ENCODE measurements at places on chromosomes 2 and 18.

DNA sequence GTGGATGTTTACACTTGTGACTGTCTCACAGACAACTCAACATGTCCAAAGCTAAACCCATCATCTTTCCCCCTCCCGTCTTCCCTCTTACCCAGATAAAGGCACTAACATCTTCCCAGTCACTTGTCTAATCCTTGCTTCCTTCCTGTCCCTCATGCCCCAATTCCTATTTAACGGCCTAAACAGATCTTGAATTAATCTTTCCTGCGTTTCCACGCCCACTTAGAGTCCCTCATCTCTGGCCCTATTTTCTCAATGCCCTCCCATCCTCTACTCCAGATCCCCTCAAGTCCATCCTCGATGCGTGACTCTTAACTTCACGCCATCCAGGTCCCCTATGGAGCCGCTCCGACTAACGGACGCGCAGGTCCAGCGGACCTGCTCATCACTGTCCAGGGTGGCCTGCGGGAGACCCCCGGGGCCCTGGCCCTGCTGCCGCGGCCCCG lies 682 bp upstream of the SCLY start:
- DNase-seq, result no peak

GRCh38 chr2:176479961-176480360 lies 210.7 kb downstream of the MTX2 start:
- DNase-seq, result no peak

GRCh38 chr2:19806131-19806530 lies 95.7 kb downstream of the TTC32 start:
- no peak for DNase-seq

DNA sequence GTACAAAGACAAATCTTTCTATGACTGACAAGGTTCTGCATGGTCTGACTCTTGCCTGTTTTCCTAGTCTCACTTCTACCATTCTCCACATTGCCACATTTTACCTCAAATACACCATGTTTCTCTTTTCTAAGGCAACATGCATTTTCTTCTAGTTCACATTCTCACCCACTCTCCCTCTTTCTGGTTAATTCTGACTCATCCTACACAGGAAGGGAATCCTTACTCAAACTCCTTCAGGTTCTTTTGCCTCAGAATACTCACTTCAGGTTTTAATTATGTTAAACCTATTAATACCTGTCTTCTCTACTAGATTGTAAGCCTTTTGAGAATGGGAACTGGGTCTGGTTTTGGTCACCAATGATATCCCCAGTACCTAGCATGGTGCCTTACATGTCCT lies 47.2 kb downstream of the MAP2 start:
- no peak for DNase-seq

GRCh38 chr18:54880395-54881105 lies 52.3 kb downstream of the RAB27B start:
- no peak for DNase-seq

- DNase-seq, result no peak
Measured at GRCh38 chr18:56831988-56832387, 180.8 kb downstream of the WDR7 start.

- no peak for DNase-seq
Measured at GRCh38 chr2:149894760-149895159, 307.2 kb upstream of the MMADHC start.

GRCh38 chr2:12923907-12924610 lies 207.3 kb downstream of the TRIB2 start:
- no peak for DNase-seq

- DNase-seq, result no peak
Measured at GRCh38 chr2:196242131-196242620, 70.8 kb upstream of the STK17B start.

DNA sequence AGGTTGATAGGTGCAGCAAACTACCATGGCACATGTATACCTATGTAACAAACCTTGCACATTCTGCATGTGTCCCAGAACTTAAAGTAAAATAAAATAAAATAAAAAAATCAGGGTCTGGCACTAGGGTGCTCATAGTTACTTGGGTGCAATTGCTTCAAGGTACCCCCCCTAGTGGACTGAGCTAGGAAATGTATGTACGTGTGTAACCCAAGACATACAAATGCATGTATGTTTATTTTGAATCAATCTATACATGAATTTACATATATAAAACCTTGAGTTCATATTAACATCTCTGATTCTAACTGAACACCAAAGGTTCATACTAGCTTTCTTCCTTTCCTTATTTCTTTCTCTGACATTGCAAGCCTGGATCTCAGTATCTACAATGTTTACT lies 51.5 kb downstream of the USP37 start:
- DNase-seq, result no peak

- no peak for DNase-seq
Measured at GRCh38 chr18:32668956-32669355, 103.9 kb downstream of the KLHL14 start.

GRCh38 chr18:26206488-26206887 lies 19.8 kb upstream of the TAF4B start:
- no peak for DNase-seq

DNA sequence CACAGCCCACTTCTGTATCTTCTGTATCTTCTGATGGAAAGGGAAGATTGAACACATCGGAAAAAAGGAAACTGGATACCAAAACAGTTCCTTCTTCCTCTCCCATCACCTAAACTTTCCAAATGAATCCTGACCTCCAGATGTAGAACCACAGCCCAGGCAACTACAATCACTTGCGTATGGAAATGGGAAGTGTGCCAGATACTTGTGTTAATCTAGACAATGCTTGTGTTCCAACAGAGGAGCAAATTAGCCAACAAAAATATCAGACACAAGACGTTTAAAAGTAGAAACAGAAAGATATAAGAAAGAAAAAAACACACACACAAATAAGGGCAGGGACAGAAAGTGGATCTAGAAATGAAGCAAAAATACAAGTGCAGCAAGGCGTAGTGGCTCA lies 31.4 kb upstream of the DUSP2 start:
- DNase-seq, result no peak

- DNase-seq, result no peak
Measured at GRCh38 chr2:233833345-233833744, 21.0 kb downstream of the HJURP start.
